Thyroid gland (tissue), 4 donors: ENCODE measurements at places on chromosomes 12 and 14. TPM values are rescaled to one million over a fixed set of nuclear protein-coding genes. Genes with fewer than 3 reads are reported as not detected.

WNT1 gene
- total RNA-seq, result not detected

LRRC10 gene
- not detected for total RNA-seq

GRCh38 chr14:61184112-61184511 is 97.0 kb downstream of the TMEM30B start:
- DNase-seq, result no peak
- peaks cover 4% of the 10 kb centered on the region for H3K4me1 ChIP-seq
- H3K4me3 ChIP-seq, result no peak overlapping the region
- H3K27ac ChIP-seq, result no peak overlapping the region

GRCh38 chr12:67964456-67964855 is 24.8 kb upstream of the IFNG-AS1 start:
- no peaks in the 10 kb centered on the region for H3K36me3 ChIP-seq
- no peaks in the 10 kb centered on the region for H3K27me3 ChIP-seq
- DNase-seq, result no peak
- no peak overlapping the region for H3K27ac ChIP-seq

DNA sequence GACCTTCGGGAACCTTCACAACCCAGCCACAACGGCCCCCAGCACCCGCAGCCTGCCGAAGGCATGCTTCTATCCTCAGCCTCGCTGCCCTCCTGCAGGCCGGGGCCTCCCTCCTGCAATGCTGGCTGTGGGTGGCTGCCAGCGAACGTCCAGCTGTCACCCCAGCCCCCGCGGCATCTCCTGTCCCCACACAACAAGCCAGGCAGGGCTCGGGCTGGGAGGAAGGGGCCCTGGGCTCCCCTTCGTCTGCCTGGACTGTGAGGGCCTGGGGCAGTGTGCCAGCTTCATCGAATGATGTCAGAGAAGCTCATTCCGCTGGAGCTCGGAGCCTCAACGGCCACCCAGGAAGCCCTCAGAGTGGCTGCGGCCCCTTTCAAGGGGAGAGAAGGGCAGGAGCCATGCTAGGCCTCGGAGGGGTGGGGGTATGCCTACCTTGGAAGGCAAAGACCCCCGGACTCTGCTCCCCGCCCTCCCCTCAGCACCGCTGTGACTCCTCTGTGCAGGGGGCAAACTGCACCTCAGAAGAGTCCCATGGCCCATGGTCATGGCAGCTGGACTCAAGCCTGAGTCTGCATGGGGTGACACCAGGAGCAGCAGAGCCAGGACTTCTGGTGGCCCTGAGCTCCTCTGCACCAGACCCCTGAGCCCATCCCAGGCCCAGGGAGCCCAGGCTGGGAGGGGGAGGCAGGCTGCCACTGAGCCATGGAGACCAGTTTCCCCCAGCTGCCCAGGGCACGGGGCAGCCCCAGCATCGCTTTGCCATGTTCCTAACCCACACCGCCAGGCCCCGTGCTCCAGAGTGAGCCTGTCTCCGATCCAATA is 24.7 kb upstream of the C14orf180 start:
- no peaks in the 10 kb centered on the region for H3K36me3 ChIP-seq
- no peak overlapping the region for H3K4me3 ChIP-seq
- no peaks in the 10 kb centered on the region for H3K4me1 ChIP-seq
- H3K27me3 ChIP-seq, result no peaks in the 10 kb centered on the region
- peak; percentile 4 for DNase-seq

DNA sequence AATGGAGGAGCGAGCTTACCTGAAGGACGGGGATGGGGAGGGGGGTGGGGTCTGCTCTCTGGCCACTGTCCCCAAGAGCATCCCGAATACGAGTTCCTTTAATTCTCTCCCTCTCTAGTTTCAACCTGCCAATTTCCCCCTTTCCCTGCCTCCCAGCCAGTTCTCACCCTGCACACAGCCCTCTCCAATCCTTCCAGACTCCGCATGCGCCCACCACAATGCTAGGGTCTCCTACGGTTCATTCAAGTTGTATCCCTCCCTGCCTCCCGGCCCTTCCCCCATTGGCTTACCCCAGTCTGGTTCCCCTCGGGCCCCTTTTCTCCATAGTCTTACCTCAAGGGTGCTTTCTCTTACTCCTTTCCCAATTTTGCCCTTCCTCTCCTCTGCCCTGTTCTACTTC is 708 bp upstream of the IGFBP6 start:
- H3K36me3 ChIP-seq, result no peaks in the 10 kb centered on the region
- H3K27ac ChIP-seq, result peak overlapping the region; percentile 72
- DNase-seq, result no peak

DNA sequence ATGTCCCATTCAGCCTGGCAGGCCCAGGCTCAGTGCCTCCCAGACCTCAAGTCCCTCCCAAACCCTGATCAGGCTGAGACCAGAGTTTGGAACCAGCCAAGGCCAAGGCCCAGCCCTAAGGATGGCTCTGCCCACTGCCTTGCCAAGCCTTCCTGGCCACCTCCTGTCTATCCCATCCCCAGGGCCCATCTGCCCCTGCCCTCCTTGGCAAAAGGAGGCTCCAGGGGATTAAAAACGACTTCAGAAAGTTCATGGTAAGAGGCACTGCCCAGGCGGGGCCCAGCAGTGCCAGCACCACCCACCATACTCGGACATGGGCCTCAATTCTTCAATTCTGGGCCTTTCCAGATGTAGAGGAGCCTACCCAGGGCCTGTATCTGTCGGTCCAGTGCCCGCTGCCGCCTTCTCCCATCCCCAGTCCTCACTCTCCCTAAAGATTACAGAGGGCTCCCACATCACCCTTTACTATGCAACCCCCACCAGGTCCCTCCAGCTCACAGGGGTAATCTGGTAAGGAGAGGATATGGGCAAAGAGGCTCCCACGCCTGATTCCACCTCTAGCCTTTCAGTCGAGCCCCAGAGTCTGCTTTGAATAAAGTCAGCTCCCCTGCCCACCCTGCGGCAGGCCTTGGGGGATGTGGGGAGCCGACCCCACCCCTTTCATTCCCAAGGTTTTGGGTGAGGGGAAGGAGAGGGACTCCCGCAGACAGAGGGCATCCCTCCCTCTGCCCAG is 932 bp downstream of the ADCY6 start:
- DNase-seq, result no peak
- peak overlapping the region; percentile 93 for H3K4me3 ChIP-seq
- peak overlapping the region; percentile 4 for H3K27ac ChIP-seq
- no peaks in the 10 kb centered on the region for H3K36me3 ChIP-seq

DNA sequence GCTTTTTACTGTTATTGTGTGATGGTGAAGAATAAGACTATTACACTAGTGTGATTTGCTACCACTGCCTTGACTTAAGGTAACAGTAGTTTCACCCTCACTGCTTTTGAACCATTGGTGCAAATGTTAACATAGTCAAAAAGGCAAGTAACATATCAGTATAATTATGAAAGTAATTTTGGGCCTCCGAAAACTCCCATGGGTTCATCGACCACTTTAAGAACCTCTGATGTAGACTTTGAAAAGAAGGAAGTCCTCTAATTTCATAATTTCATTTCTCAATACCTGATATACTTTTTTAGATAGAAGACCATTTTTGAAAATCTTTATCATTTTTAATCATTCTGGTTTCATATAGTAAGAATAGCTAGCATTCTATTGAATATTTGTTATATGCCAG is 57.7 kb downstream of the ETNK1 start:
- H3K27me3 ChIP-seq, result no peaks in the 10 kb centered on the region
- H3K4me3 ChIP-seq, result no peak overlapping the region
- H3K27ac ChIP-seq, result no peak overlapping the region
- H3K36me3 ChIP-seq, result no peaks in the 10 kb centered on the region

DNA sequence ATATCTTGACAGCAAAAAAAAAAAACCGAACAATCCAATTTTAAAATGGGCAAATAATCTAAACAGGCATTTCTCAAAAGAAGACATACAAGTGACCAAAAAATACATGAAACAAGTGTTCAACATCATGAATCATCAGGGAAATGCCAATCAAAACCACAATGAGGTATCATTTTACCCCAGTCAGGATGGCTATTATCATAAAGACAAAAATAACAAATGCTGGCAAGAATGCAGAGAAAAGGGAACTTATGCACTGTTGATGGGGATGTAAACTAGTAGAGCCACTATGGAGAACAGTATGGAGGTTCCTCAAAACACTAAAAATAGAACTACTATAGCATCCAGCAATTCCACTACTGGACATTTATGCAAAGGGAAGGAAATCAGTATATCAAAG is 448.2 kb downstream of the RGS6 start:
- no peaks in the 10 kb centered on the region for H3K4me1 ChIP-seq
- H3K27ac ChIP-seq, result no peak overlapping the region
- no peaks in the 10 kb centered on the region for H3K36me3 ChIP-seq
- DNase-seq, result no peak
- H3K27me3 ChIP-seq, result no peaks in the 10 kb centered on the region

DNA sequence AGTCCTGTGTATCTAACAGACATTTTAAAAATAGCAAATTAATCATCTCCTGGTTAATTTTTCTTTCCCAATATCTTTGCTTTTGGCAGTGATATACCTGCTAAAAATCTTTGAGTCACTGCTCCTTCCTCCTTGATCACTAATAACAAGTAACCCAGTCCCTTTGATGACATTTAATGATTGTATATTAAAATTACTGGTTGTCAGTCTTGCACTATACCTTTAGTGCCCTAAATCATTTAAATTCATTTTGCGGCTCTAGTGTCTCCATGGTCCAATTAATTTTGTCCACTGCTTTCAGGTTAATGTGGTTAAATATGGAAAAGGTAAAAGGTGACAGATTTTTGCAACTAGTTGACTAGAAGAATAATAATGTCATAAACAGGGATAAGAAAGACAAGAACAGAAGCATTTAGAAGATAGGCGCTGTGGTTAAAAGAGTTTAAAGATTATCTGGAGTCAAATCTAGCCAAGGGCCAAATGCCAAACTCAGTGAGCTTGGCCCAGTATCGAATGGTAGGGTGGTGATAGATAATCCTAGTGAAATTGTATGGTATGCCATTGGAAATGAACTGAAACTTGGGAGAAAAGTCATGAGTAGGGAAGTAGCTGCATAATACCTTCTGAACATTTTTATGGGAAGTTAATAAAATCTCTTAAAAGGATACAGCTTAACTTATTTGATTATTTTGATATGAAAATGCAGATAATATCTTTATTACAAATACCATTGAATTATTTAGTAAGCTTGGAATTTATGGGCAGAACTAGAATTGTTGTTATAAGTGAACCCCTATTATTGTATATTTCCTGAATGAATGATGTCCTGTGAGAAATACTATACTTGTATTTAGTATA is 115.0 kb downstream of the PCNX1 start:
- no peaks in the 10 kb centered on the region for H3K4me1 ChIP-seq
- H3K27ac ChIP-seq, result no peak overlapping the region
- no peaks in the 10 kb centered on the region for H3K27me3 ChIP-seq
- DNase-seq, result no peak
- H3K36me3 ChIP-seq, result no peaks in the 10 kb centered on the region

DNA sequence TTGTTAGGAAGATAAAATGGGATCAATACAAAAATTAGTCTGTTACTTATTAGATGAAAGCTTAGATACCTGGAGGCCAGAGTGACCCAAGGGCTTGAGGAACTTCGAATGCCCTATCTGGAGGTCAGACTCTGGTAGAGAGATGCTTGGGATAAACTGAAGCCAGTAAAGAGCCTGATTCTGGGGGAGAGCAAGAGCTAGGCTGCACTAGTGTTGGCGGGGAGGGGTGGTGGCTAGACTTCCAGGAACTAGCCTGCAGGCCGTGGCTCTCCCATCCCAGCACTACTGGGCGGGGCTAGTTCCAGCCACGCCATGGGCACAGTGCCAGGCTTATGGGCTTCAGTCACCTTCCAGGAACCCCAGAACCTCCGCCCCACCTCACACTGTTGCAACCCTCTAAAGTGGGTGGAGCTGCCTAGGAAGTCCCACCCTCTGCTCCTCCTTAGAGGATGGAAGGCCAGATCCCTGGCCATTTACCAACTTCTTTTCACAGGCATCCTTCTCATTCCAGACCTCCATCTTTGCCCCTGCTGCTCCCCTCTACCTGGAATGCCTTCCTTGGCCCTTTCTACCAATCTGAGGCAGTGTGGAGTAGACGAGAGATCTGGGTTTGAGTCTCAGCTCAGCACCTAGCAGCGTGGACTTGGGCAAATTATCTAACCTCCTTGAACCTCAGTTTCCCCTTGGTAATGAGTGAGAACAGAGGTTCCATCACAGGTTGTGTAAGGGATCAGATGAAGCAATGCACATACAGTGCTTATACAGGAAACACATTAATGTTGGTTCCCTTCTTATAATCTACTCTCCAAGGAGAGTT is 6.3 kb upstream of the NFE2 start:
- H3K27me3 ChIP-seq, result no peaks in the 10 kb centered on the region
- H3K4me1 ChIP-seq, result peaks cover 7% of the 10 kb centered on the region
- no peak overlapping the region for H3K4me3 ChIP-seq
- H3K27ac ChIP-seq, result no peak overlapping the region
- DNase-seq, result peak; percentile 35

GRCh38 chr14:22434901-22435550 is 154.0 kb downstream of the DAD1 start:
- no peaks in the 10 kb centered on the region for H3K27me3 ChIP-seq
- H3K4me1 ChIP-seq, result peaks cover 17% of the 10 kb centered on the region
- no peaks in the 10 kb centered on the region for H3K36me3 ChIP-seq
- DNase-seq, result no peak
